ENCODE measurements at places on chromosomes 16 and 17. TPM values are rescaled to one million over a fixed set of nuclear protein-coding genes. Genes with fewer than 3 reads are reported as not detected.

The HBA2 gene
- total RNA-seq = not detected

The TBC1D3H gene
- not detected for total RNA-seq

The MFAP4 gene
- not detected for total RNA-seq

The TOP3A gene
- total RNA-seq = 144 TPM

The KRTAP9-2 gene
- total RNA-seq = not detected

The NKD1 gene
- total RNA-seq = 0.29 TPM

The ATP6V0C gene
- total RNA-seq = 146 TPM

The SLC6A2 gene
- total RNA-seq = not detected

The KRTAP4-3 gene
- total RNA-seq = not detected

The ENPP7 gene
- 0.14 TPM for total RNA-seq

The GNG13 gene
- total RNA-seq = not detected

The GCGR gene
- not detected for total RNA-seq

The SLC35G6 gene
- not detected for total RNA-seq

The IFT20 gene
- 17.7 TPM for total RNA-seq

The TEKT5 gene
- total RNA-seq = 0.28 TPM

The NXN gene
- 0.69 TPM for total RNA-seq

The AOC2 gene
- total RNA-seq = 3.5 TPM

The DCAKD gene
- 36.4 TPM for total RNA-seq

The MT1A gene
- 22.4 TPM for total RNA-seq

The VMO1 gene
- 4.5 TPM for total RNA-seq

The GPATCH8 gene
- 68.3 TPM for total RNA-seq

The EPOP gene
- 20.5 TPM for total RNA-seq

The RAMP2 gene
- not detected for total RNA-seq

The PRAC1 gene
- not detected for total RNA-seq

The KRTAP9-9 gene
- total RNA-seq = not detected

The RTN4RL1 gene
- total RNA-seq = not detected

The COG7 gene
- 28.2 TPM for total RNA-seq

The HIGD1B gene
- not detected for total RNA-seq

The C1QL1 gene
- not detected for total RNA-seq

The NPTX1 gene
- total RNA-seq = 0.38 TPM

The ZNF75A gene
- 43.0 TPM for total RNA-seq

The CCL16 gene
- not detected for total RNA-seq

Data from natural killer cell treated with Interleukin-12 subunit alpha and Interleukin-12 subunit beta and Interleukin-15 and Interleukin-18, amount 100 ng/mL, for 72 hours (primary cell).